ENCODE measurements at places on chromosomes 5 and 9.

GRCh38 chr5:179276838-179277395 is 68.3 kb downstream of the ADAMTS2 start:
- no peak for DNase-seq

DNA sequence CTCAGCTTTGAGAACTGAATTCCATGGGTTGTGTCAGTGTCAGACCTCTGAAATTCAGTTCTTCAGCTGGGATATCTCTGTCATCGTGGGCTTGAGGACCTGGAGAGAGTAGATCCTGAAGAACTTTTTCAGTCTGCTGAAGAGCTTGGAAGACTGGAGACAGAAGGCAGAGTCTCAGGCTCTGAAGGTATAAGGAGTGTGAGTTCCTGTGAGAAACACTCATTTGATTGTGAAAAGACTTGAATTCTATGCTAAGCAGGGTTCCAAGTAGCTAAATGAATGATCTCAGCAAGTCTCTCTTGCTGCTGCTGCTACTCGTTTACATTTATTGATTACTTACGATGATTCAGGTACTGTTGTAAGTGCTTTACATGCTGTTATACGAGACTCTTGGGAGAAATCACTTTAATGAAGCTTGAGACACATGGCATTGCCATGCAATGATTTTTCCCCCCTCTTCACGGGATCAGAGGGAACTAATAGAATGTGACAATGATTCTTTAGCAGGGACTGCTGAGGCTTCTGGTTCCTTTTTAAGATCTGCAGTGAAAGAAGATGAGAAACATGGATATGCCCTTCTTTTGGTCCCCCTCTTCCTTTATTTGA is 63.8 kb downstream of the PTTG1 start:
- DNase-seq, result no peak

DNA sequence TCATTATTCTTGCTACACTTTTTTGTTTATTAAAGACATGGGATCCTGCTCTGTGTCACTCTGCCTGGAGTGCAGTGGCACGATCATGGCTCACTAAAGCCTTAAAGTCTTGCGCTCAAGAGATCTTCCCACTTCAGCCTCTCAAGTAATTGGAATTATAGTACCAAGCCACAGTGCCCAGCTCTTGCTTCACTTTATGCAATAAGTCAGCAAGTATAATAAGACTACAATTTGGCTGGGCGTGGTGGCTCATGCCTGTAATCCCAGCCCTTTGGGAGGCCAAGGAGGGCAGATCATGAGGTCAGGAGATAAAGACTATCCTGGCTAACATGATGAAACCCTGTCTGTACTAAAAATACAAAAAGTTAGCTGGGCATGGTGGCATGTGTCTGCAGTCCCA is 5.9 kb downstream of the C9orf153 start:
- no peak for DNase-seq

- peak; percentile 72 for DNase-seq
These were observed 110.4 kb upstream of the NR5A1 start for GRCh38 chr9:124617477-124618141.

DNA sequence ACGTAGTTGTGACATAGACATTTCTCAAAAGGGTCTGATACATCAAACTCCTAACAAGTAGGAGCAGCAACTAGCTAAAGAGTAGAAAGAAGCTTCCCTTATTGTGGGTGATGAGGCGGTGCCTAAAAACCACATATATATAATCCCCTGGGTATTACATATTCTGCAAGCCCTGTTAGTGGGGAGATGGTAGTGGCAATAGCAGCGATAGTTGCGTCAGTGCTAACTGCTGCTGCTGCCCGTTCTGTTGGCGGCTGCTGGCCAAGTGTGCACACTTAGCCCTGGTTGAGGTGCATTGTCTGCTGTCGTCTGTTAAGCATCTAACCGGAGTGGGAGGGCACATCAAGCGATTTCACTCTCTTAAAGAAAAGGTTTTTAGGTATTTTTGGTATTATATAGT is 35.8 kb downstream of the VLDLR start:
- no peak for DNase-seq

DNA sequence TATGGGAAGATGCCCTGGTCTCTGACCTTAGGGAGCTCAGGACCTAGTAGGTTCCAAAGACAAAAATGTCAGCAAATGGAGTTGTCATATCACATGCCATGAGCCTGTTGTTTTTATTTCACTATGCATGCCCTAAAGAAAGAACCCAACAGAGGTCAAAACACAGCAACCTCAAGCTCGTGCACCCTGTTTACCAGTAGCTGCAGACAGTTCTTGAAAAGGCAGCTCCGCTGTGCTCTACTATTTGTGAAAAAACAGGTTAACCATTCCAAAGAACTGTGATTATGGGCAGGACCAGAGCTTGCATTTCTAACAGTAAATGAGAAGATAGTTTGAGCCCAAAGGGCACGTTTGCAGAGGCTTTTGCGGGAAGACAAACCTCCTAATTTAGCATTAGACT is 22.8 kb downstream of the ITK start:
- no peak for DNase-seq

- no peak for DNase-seq
These were observed 6.0 kb upstream of the ZDHHC12 start for GRCh38 chr9:128729766-128730517.

- DNase-seq, result peak; percentile 84
These were observed 4.9 kb upstream of the NXNL2 start for GRCh38 chr9:88530051-88530450.

GRCh38 chr9:84945878-84946538 is 276.5 kb downstream of the NTRK2 start:
- no peak for DNase-seq

GRCh38 chr5:10712574-10713366 is 48.3 kb downstream of the DAP start:
- DNase-seq, result no peak

DNA sequence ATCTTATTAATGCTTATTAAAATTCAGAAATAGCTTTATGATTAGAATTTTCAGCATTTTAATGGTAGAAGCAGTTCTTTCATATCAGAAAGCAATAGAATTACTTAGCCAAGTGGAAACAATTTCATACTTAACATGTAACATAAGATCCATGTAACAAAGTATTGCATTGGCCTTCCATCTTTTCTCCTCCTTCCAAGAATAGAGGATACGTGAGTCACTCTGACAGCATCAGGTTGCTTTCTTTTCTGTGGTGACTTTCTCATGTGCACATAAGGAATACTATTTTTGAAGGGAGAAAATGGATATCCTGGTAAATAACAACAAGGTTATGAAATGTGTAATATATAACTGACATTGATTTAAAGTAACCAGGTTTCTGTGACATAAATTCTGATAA is 272.2 kb downstream of the ANXA1 start:
- DNase-seq, result peak; percentile 12

DNA sequence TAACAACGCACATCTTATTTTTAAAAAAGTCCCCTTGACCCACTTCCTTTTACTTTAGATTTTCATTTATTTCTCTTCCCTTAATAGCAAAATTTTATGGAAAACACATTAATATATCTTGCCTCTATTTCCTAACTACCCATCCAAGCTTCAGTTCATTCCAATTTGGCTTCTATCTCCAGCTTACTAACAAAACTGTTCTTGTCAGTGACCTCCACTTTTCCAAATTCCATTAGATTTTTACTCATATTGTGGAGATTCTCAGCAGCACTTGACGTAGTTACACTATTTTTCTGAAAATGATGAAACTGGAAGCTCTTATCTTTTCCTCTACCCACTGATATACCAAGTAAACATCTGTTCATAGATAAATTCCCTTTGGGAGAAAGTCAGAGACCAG is 46.5 kb upstream of the ADAMTS19 start:
- DNase-seq, result no peak

- DNase-seq, result no peak
These were observed 22.5 kb downstream of the ABO start for GRCh38 chr9:133252301-133253020.

DNA sequence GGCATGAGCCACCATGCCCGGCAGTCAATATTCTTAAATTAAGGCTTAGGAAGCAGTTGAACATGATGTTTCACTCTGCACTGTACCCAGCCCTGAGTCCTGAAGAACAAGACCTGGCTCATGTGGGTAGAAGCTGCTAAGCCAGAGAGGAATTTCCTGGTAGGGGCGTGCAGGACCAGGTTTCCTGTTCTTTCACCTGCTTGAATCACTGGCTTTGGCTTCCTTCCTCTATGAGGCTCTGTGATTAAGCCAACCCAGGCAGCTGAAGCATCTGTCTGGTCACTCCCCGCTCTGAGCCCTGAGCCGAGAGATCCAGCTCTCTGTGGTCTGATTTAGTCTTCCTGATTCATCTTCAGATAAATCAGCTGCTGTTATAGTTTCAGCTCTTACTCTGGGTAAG is 29.1 kb downstream of the CFAP77 start:
- no peak for DNase-seq

DNA sequence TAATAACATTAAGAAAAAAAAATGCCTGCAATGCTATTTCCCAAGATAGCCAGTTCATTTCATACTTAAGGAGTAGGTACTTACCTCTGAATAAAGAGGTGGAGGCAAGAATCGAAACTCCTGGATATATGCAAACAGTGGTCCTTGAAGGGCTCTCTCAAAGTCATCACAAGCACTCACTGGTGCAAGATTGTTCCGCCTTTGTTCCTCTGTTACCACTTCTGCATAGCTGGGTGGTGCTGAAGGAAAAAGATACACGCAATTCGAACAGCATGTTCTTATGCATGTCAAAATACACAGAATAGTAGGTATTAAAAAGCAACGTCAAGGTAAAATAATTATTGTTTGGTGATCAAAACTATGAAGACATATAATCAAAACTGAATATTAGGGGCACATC is 9.5 kb downstream of the ARRDC3 start:
- DNase-seq, result no peak

DNA sequence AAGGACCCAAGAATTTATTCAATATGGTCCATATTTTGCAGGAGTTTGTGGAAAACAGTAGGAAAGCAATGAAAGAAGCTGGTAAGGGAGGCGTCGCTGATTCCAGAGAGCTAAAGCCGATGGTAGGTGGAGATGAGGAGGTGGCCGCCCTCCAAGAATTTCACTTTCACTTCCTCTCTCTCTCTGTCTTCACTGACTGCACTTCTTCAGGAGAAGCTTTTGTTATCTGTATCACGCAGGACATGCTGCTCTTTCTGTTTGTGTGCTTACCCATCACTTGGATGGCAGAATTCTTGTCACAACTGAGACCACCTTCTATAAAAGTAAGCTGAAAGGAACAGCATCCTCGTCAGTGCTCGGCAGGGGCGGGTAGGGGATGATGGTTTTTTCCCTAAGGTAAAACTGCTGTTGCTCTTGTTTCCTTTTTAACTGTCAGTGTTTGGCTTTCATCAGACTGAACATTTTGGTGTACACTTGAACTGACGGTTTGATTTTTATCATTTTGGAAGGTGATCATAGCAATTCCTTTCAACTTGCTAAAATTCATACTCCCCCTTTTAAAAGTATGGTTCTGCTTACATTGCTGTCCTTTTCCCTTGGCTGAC is 62.4 kb upstream of the FSD1L start:
- no peak for DNase-seq

GRCh38 chr5:64514612-64515011 is 8.8 kb downstream of the RGS7BP start:
- DNase-seq, result no peak

DNA sequence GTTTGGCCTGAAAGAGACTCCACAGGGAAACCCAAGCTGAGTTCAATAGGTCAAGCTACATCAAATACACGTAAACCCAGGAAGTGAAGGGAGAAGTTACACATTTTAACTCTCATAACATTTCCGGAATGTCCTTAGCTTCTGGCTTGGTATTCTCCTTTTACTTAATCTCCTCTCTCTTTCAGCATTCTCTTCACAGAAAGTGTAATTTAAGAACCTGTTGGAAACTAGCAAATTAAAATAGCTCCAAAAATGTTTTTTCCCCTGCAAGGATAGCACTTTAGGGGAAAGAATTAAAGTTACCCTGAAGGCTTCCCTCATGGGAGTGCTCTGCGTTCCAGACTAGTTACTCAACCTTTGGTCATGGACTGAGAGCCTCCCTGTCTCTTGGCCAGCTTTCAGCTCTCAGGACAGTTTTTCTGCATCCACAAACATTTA is 292.7 kb upstream of the TARS1 start:
- peak; percentile 95 for DNase-seq

GRCh38 chr9:135960411-135961276 is 529 bp downstream of the UBAC1 start:
- peak; percentile 21 for DNase-seq

- no peak for DNase-seq
These were observed 204.3 kb downstream of the CNTLN start for GRCh38 chr9:17339156-17339555.

DNA sequence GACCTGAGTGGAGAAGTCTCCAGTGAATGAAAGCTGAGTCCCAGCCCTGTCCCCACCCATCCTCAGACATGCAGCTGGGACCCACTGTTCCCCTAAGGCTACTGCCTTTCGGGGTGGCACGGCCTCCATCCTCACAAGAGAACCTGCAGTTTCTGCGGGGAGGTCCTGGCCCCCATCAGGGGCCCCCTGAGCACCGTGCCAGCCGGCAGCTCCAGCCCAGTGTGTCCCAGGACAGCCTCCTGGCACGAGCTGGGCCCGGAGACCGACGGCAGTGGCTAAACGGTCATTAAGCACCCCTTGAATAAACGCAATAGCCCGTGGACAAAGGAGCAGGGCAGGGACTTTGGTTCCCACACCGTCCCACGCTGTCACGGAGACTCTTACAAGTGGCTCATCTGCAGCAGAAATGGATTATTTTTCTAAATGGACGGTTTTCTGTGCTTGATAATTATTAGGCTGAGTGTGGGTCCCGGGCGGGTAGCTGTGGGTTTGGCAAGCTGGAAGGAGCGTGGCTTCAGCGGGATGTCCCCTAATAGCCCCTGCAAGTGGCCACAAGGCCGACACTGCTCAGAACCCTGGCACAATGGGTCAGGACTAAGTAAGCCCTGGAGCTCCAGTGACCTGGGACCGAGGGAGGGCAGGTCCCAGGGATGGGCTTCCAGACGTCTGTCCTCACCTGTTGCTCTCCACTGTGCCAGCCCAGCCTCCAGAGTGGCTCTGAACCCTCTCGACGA is 17.4 kb downstream of the FAM78A start:
- DNase-seq, result no peak

DNA sequence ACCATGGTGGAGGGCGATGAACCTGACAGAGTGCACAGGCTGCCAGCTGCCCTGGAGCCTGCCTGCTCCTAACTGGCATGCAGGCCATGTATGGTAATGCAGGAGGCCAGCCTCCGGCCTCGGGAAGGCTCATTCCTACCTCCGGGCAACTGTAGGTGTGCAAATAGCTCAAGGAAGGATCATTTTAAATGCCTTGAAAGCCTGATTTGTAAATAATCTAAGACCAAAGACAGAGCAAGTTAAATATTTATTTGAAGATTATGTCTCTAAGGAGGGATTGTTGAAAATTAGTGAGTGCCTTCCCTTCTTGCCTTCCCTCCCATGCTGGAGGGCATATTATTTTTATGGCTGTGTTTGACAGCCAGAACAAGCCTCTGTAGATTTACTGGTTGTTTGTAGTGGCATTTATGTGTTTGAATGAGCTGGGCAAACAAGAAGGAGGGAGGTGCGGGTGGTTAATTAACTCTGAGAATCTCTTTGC is 285.7 kb upstream of the TUT7 start:
- no peak for DNase-seq

GRCh38 chr5:67985686-67986387 is 229.7 kb upstream of the PIK3R1 start:
- DNase-seq, result no peak

- DNase-seq, result no peak
These were observed 209.2 kb downstream of the ENC1 start for GRCh38 chr5:74431290-74431669.

- no peak for DNase-seq
These were observed 15.7 kb downstream of the USP20 start for GRCh38 chr9:129850821-129851550.

- no peak for DNase-seq
These were observed 228.9 kb downstream of the KIAA0825 start for GRCh38 chr5:94389515-94389899.

GRCh38 chr9:131478421-131478868 is 24.3 kb upstream of the POMT1 start:
- DNase-seq, result peak; percentile 16

All from LHCN-M2 (cell line).